ENCODE measurements at places on chromosomes 16 and 17. TPM values are rescaled to one million over a fixed set of nuclear protein-coding genes. Genes with fewer than 3 reads are reported as not detected.

MRPS23 gene
- 8.0 TPM for total RNA-seq

CRYM gene
- total RNA-seq, result not detected

HAGHL gene
- total RNA-seq, result 18.0 TPM

OR1E1 gene
- not detected for total RNA-seq

CDH13 gene
- total RNA-seq, result 14.4 TPM

KRTAP4-11 gene
- total RNA-seq, result not detected

AURKB gene
- 45.8 TPM for total RNA-seq

- DNase-seq, result no peak
Observed at GRCh38 chr16:52383640-52384292, 163.2 kb downstream of the TOX3 start.

DNA sequence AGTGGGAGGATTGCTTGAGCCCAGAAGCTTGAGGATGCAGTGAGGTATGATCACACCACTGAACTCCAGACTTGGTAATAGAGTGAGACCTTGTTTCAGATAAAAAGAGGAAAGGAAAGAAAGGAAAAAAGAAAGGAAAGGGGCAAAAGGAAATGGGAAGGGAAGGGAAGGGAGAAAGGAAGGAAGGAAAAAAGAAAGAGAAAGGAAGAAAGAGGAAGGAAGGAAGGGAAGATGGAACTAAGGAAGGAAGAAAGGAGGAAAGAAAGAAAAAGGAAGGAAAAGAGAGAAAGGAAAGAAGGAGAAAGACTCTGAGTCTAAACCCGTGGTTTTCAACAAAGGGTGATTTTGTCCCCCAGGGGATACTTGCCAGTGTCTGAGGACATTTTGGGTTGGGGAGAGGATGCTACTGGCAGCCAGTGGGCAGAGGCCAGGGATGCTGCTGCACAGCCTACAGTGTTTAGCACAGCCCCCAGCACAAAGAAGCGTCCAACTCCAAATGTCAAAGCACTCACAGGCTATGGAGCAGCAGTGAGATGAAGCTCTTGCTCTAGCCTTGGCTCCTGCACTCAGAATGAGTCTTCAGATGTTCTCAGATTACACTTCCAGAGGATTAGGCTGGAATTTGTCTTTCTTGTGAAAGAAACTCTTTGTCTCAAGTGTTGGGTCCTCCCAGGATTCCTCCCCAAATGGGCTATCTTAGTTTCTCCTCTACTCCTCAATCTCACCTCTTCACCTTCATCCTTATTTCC lies 64.2 kb downstream of the BMERB1 start:
- DNase-seq, result no peak

DNA sequence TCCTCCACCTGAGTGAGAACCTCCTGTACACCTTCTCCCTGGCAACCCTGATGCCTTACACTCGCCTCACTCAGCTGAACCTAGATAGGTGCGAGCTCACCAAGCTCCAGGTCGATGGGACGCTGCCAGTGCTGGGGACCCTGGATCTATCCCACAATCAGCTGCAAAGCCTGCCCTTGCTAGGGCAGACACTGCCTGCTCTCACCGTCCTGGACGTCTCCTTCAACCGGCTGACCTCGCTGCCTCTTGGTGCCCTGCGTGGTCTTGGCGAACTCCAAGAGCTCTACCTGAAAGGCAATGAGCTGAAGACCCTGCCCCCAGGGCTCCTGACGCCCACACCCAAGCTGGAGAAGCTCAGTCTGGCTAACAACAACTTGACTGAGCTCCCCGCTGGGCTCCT lies 679 bp downstream of the GP1BA start:
- DNase-seq, result no peak

- DNase-seq, result peak; percentile 10
Observed at GRCh38 chr17:20281860-20282259, 185.5 kb downstream of the LGALS9B start.

DNA sequence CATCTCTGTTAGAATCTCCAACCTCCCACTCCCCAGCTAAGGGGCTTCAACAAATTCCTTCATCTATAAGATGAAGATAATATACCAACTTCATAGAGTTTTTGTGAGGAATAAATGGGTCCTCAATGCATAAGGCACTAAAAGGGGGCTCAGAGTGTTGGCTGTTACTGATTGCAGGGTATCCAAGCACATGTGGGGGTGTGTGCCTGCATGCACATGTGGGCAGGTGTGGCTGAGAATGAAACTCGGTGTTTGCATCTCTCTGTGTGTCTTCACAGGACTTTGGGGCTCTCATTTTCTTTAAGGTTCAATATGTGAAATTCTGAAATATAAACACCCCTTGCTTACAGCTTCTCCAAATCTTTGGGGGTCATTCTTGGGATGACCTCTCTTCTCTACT lies 4.1 kb upstream of the PPP1R9B start:
- no peak for DNase-seq

GRCh38 chr17:73589363-73589980 lies 54.8 kb downstream of the SDK2 start:
- no peak for DNase-seq

DNA sequence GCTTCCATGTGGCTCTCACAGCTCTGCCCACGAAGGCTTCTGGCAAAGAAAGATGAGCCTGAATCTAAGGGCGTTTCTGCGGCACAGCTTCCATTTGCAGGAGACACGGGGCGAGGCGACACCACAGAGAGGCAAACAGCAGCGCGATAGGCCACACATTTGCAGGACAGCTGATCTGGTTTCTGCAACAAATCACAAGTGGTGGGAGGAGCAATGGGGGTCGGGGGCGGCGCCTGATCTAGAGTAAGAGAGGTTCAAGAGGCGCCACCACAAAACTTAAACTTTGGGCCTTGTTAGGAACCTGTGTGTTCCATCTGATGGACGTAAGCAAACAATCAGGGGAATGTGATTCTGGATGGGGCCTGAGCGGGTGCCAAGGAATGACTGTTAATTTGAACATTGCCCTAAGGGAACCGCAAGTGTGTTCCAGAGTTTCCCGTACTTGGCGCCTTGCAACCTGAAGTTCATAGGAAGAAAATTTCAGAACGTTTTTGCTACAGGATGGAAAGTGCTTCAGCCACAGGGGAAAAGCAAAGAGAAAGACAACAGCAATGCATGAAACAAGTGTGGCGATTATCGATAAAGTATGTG lies 18.9 kb upstream of the ENPP7 start:
- DNase-seq, result no peak

Measured in tibial nerve (tissue), 4 donors.